ENCODE measurements at places on chromosomes 1 and 21. TPM values are rescaled to one million over a fixed set of nuclear protein-coding genes. Genes with fewer than 3 reads are reported as not detected.

DNA sequence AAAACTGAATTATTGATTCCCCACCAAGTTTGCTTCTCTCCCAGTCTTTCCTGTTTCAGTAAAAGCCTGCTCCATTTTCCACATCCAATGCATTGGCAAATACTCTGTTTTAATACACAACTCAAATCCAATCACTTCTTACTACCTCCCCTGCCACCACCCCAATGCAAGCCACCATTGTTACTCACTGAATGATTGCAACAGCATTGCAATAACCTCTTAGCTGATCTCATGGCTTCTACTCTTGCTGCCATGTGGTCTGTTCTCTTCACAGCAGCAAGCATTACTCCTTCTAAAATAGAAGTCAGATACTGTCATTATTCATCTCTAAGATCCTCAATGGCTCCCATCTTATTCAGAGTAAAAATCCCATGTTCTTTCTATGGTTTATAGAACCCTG, 123.4 kb downstream of the ATP6V1G3 start:
- DNase-seq = no peak

- no peak for DNase-seq
Observed at GRCh38 chr1:65164633-65165032, 16.6 kb downstream of the AK4 start.

- peak; percentile 65 for DNase-seq
Observed at GRCh38 chr1:37323486-37324377, 150.6 kb upstream of the ZC3H12A start.

GRCh38 chr1:117616356-117616755, 10.5 kb downstream of the TENT5C start:
- DNase-seq = no peak

The CFAP107 gene
- total RNA-seq = not detected

- DNase-seq = no peak
Observed at GRCh38 chr1:37448691-37449417, 25.5 kb upstream of the ZC3H12A start.

DNA sequence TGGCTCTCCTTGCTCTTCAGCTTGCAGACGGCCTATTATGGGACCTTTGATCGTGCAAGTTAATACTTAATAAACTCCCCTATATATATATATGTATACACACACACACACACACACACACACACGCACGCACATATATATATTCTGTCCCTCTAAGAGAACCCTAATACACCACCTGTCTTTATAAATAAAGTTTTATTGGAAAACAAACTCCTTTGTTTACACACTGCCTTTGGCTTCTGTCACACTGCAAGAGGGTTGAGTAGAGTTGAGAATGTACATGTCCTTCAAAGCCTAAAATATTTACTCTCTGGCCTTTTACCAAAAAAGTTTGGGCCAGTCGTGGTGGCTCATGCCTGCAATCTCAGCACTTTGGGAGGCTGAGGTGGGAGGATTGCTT, 26.2 kb upstream of the SIM2 start:
- no peak for DNase-seq

The PIGM gene
- total RNA-seq = 4.5 TPM

DNA sequence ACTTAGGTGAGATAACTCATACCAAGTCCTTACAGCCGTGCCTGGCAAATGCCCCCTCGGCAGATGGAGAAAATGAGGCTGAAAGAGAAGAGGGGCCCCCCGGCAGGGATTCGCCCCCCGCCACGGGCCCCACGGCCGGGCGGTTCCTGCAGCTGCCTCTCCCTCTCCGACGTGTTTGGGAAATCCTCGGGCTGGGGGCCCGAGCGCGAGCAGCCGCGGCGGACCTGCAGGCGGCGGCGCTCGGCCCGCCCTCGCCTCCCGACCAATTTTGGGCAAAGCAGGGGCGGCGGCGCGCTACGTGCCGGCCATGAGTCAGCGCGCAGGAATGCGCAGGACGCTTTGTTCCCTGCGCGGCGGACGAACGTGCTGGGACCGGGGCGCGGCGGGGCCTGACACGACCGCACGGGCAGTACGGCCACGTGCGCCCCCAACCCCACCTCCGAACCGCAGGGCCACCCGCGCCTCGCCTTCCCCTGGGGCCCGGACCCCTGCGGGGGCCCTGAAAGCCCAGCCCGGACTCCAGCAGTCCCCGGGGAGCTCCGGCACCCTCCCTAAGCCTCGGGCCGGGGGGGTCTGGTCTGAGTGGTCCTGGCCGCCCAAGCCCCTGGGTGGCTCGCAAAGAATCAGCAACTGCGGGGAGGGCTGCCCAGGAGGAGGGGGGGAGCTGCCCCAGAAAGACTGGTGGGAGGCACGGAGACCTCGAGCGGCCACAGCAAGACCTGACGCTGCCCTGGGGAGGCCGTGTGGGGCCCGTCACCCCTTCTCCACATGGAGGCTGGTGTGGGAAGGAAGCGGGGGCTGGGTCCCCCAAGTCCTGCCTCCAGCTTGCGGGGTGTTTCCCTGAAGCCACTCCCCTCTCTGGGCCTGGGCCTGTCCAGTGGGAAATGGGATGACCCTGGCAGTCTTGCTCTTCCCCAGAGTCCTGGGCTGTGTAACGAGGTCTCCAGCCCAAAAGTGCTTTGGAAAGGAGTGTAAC, 11.9 kb upstream of the EDN2 start:
- peak; percentile 96 for DNase-seq

DNA sequence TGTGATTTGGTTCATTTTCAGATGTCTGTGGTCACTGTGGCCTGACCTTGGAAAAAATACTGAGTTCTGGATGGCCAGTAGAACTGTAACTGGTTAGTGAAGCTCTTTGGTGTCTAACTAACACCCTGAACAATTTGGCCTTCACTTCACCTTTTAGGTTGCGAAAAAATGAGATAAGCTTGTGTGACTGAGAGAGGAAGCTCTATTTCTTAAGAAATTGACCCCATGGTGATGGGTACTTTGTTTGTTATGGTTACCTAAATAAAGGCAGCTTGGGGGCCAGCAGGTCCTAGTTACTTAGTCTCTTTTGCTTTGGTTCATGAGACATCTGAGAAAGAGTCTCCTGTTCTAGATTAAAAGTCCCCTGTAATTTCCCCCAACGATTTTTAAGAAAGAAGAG, 181.6 kb downstream of the ZNF326 start:
- no peak for DNase-seq

The RAB7B gene
- total RNA-seq = 0.22 TPM

GRCh38 chr1:232596666-232597303, 33.1 kb downstream of the SIPA1L2 start:
- peak; percentile 51 for DNase-seq

DNA sequence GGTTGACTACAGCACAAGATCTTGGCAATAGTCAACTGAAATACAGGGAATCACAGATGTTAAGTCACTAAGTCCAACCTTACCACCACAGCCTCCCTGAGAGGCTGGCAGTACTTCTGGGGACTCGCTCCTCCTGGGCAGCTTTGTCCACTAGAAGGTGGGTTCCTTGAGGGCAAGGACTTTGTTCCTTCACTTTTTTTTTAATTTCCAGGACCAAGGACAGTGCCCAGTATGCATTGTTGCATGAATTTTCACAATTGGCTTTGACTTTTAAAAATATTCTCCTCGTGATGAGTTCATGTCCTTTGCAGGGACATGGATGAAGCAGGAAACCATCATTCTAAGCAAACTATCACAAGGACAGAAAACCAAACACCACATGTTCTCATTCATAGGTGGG, 96.7 kb upstream of the IGSF21 start:
- DNase-seq = peak; percentile 49

The AMY1B gene
- not detected for total RNA-seq

GRCh38 chr1:45929257-45929687, 125.9 kb downstream of the MAST2 start:
- DNase-seq = peak; percentile 20

- no peak for DNase-seq
Observed at GRCh38 chr1:50651476-50652263, 228.4 kb upstream of the DMRTA2 start.

DNA sequence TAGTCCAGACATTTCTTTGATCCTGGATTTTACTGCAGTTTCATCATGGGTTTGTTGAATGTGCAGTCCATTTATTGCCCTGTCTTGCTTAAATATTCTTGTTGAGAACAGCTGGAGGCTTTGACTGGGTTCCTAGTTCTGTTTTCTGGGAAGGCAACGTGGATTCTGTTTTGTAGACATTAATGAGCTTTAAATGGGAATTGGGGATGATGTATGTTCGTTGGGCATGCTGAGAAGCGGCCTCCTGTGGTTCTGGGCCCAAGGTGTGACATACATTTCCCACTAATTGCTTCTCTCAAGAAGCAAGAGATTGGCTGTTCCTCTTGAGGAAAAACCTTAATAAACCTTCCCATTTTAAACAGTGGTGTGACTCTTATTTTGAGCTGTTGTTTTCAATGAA, 22.9 kb downstream of the INKA2 start:
- no peak for DNase-seq

DNA sequence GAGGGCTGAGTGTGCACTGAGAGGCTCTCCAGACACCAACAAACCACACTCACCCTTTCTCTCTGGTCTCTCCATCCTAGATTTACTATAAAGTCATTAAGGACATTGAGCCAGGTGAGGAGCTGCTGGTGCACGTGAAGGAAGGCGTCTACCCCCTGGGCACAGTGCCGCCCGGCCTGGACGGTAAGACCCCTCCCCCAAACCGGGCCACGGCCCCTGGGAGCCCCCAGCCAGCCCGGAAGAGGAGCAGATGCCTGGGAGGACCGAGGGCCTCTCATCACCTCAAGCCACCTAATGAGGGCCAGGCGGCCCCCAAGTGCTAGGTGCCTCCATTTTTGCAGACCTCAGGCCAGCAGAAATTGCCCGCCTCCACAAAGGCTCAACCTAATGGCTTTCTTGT, 58.1 kb upstream of the ARHGEF16 start:
- DNase-seq = no peak

GRCh38 chr1:47444562-47445465, 7.0 kb downstream of the FOXD2 start:
- peak; percentile 77 for DNase-seq

The AMY1A gene
- not detected for total RNA-seq

The LRRC38 gene
- total RNA-seq = not detected

The PLPP3 gene
- 28.5 TPM for total RNA-seq

The FTCD gene
- not detected for total RNA-seq

DNA sequence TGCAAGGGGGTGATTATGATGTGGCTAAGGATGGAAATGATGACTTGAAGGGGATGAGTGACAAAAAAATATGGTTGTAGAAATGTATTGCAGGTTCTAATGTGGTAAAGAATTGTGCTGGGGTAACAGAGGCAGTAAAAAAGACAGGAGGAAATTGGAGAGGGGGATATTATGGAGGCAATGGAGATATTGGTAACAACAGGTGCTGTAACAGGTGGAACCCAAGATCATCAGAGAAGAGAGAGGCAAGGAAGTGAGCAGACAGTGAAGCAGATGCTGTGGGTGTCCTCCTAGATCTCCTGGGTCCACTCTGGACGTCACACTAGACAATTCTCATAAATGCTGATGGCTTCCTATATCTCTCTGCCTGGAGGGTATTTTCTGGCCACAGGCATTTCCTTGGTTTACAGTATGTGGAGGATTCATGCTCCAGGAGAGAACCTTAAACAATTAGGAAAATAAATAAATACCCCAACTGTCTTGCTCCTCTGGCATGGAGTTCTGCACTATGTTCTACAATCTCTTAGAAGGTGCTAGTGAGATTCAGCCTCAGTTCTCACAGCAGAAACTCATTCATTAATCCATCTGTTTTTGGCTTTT, 620.3 kb upstream of the PLXNA2 start:
- no peak for DNase-seq

DNA sequence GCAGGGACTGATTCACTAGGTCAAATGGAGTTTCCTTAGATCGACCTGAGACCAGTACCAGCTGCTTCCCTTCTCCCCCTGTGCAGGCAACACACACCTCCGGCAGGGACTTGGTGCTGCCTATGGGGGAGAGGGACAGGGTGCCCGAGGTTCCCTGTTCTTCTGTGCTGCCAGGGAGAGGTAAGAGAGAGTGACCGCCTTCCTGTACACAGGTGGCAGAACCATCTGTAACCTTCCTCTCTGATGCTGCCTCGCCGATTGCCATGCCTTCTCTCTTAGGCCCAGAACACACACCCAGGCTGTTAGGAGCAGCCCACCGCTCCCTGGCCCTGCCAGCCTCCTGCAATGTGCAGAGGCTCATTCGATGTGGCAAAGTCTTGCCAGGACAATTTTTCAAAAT, 9.3 kb downstream of the MYOC start:
- DNase-seq = no peak

The SLX9 gene
- total RNA-seq = 17.1 TPM

- DNase-seq = no peak
Observed at GRCh38 chr1:163820766-163821165, 499.0 kb downstream of the NUF2 start.

- no peak for DNase-seq
Observed at GRCh38 chr21:28590026-28590425, 402.7 kb downstream of the LTN1 start.

The LSM10 gene
- total RNA-seq = 8.6 TPM

The NBPF11 gene
- 9.1 TPM for total RNA-seq

The CYP4Z1 gene
- total RNA-seq = not detected

- no peak for DNase-seq
Observed at GRCh38 chr1:34713443-34713842, 41.4 kb upstream of the GJB5 start.

GRCh38 chr1:77832901-77833300, 53.5 kb downstream of the MIGA1 start:
- no peak for DNase-seq

The ACTN2 gene
- 0.52 TPM for total RNA-seq

- DNase-seq = peak; percentile 49
Observed at GRCh38 chr1:203286161-203286984, 18.9 kb upstream of the BTG2 start.

The RNU1-4 gene
- total RNA-seq = under 0.01 TPM

The TMEM9 gene
- 109 TPM for total RNA-seq

DNA sequence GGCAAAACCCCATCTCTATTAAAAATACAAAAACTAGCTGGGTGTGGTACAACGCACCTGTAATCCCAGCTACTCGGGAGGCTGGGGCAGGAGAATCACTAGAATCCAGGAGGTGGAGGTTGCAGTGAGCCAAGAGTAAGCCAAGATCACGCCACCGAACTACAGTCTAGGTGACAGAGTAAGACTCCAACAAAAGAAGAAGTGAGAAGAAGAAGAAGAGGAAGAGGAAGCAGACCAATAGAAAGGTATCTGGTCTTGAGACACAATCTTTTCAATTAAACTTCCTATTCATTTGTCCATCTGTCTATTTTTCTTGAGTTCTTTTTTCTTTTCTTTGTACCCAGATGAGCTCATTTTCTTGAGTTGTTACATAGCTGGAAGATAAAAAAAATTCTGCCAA, 55.7 kb upstream of the ACADM start:
- DNase-seq = no peak

The ARHGEF2 gene
- 79.7 TPM for total RNA-seq

DNA sequence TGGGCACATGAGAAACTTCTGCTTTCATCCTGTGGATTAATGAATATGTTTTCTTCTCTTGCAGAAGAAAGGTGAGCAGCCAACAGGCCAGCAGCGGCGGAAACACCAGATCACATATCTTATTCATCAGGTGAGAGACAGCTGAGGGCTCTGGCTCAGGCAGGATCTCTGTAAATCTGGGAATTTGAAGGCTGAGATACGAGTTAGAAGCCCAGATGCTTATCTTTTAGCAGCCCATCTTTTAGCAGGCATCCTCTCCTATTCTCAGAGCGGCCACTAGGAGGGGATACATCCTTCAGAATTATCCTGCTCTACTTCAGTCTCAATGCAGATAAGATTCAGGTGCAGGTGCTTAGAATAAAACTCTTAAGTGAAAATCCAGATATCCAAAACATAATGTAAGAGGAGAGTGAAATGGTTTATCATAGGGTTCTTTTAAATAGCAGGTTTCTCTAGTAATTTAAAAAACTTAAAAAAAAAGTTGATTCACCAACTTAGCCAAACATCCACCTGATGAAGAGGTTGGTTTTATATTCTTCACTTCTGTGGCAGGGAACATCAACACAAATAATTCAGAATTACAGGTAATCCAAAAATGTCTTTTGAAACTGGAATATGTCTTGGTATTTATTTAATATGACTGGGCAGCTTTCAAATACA, 19.3 kb downstream of the SH2D2A start:
- peak; percentile 70 for DNase-seq

All from neural progenitor cell (in vitro differentiated cells).